ENCODE measurements at places on chromosomes 5 and 9.

DNA sequence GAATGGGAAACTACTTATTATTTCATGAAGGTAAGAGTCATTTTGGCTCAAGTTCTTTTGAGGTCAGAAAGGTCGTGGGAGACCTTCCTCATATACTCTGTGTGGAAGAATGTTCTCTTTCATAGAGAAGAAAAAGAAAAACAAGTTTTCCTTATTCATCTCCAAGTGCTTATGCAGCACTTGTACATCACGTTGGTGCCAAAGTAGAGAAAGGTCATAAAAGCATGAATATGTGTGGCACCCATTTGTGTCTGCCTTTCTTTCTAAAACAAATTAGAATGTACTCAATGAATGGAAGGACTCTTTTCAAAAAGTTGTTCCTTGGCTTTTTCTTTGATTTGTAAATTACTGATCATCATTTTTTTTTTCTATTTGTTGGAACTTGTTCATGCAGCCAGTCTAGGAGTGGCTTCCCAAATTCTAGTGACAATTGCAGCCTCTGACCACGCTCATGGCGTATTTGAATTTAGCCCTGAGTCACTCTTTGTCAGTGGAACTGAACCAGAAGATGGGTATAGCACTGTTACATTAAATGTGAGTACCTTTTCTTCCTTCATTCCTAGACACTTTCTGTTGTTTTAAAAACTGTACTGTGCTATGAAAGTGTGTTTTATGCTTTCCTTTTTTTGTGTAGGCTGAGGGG, 122.4 kb downstream of the ADGRV1 start:
- no peak for DNase-seq

DNA sequence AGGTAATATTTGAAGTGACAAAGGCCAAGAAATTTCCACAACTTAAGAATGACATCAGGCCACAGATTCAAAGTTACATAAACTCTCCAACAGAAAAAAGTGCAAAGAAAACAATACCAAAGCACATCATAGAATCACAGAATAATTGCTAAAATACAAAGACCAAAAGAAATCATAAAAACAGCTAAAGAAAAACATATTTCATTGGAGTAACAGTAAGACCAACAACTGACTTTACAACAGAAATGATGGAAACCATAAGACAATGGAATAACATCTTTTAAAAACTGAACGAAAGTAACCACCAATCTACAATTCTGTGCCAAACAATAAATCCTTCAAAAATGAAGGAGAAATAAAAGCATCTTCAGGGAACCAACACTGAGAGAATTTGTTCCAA, 38.3 kb downstream of the ZDHHC21 start:
- DNase-seq = no peak

- DNase-seq = no peak
Measured at GRCh38 chr5:172564883-172565282, 76.2 kb upstream of the NEURL1B start.

GRCh38 chr5:36360307-36360706, 58.6 kb upstream of the RANBP3L start:
- no peak for DNase-seq

- DNase-seq = no peak
Measured at GRCh38 chr9:98539954-98540353, 168.8 kb downstream of the GABBR2 start.

DNA sequence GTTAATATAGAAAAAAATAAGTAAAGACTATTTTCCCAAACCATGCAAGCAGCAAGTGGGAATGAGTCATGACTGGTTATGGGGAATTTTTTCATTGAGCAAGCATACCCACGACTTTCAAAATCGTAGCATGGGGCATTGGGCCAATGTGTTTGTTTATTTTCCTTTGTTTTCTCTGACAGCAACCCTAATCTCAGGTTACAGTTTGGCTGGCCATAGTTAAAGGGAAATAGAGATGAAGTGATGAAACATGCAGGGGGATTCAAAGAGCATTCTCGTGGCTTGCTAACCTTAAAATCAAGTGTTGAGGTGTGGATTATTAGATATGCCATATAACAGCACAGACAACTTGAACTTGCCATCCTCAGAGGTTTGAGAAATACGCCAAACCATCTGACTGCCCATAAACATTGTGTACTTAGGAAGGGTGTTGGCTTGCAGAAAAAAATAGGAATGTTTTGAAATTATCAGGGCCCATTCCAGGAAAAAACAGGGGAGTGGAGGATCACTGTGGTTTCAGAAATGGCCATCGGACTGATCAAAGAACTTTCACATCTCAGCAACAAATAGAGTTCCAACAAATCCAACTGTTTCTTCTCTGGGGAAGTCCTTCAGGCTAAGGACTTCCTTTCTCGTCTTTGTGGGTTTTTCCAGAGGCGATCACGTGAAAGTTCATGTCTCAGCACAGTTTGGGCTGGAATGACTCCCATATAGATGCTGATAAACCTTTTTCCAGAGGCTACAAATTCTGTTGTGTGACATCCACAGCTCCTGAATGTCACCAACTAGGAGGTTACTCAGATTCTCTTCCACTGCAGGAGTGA, 259.1 kb downstream of the SYK start:
- no peak for DNase-seq

DNA sequence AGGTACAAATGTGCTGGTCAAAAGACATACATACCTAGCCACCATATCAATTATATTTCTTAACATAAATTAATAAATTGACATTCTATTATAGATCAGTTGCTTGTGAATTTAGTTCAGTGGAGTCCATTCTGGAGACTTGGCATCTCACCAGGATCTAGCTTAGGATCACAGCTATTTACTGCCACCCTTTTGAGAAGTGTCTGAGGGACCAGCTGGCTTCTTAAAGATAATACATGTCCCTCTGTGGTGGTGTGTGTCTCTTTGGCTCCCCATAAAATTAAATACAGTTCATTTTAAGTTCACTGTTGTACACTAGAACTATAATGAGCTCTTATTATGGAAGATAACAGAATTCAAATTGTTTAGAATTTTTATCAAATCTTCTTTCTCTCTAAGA, 290.7 kb downstream of the PRELID2 start:
- DNase-seq = no peak

- no peak for DNase-seq
Measured at GRCh38 chr5:140225396-140225795, 50.4 kb downstream of the CYSTM1 start.

- no peak for DNase-seq
Measured at GRCh38 chr5:81010336-81011169, 50.4 kb downstream of the RASGRF2 start.

GRCh38 chr5:56631719-56632118, 183.6 kb upstream of the MAP3K1 start:
- no peak for DNase-seq

DNA sequence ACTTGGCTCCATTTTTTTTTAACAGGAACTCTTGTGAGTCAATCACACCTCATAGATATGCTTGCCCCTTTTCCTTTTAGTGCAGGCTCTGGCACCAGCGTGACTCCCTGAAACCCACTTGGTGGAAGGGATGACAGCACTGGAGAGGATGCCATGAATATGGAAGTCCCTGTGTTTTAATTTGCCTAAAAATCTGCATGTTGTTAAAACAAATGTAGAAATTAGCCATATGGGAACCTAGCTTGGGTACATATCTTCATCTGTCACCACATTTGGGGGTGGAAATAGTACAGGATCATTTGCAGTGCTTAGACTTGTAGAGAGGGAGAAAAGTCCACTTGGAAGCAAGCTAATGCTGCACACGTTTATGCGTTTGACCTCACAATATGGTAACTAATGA, 179.0 kb downstream of the EBF1 start:
- DNase-seq = peak; percentile 86

DNA sequence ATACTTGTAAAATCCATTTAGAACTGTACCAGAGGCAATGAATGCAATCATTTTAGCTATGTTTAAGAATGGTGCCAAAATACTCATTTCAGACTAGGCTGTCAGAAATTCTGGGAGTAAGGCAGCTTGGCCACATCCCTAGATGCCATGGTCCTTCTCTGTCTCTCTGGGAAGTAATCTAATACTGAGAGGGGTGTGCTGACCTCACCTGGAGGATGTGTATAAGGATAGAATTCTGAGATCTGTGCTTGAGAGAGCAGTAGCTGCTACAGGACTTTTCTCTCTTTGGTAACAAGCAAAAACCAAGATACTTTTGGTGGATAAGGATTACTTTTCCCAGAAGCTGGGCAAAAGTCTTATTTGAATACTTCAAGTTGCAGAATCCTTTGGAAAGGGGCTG, 68.1 kb upstream of the MRPS30 start:
- DNase-seq = no peak

DNA sequence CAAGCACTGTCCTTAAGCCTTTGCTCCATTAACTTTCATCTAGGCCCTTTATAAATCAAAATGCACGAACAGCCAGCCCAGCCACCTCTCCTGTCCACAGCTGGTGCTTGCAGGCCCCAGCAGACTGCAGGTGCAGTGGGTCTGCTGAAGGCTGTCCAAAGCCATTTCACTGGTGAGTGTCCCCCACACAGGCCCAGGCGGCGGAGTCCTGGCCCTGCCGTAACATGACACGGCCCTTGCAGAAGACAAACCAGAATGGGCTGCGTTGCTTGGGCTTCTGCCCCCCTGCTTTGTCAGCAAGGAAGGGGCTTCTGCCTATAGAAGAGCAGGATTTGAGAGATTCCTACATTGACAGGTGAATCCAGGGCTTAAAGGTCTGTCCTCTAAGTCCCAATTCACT, 188.6 kb downstream of the NR3C1 start:
- no peak for DNase-seq

DNA sequence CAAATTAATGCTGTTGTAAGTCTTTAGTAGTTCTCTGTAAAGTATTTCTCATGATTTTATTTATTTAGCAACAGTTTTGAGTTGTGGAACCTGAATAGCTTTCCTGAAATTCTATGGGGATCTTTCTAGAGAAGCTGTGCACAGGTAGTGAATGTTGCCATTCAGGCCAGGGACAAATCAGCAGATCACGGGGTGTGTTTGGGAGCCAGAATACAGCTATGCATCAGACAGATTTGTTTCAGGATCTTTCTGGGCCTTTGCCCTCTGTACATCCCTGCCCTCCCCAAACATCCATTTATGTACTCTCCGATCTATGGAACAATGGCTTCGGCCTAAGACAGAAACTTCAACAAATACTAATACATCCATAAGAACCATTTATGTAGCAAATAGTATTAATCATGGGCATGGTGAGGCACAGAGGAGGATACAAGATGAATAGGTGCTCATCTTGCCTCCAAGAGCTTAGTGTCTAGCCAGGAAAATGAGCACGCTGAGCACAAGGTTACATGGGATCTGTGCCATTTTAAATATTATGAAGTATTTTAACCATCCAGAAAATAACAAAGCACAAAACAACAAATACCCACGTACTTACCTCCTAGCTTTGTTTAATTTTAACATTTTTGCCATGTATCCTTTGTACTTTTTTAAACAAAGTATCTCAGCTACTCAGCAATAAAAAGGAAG, 13.1 kb downstream of the ARHGEF37 start:
- DNase-seq = no peak

DNA sequence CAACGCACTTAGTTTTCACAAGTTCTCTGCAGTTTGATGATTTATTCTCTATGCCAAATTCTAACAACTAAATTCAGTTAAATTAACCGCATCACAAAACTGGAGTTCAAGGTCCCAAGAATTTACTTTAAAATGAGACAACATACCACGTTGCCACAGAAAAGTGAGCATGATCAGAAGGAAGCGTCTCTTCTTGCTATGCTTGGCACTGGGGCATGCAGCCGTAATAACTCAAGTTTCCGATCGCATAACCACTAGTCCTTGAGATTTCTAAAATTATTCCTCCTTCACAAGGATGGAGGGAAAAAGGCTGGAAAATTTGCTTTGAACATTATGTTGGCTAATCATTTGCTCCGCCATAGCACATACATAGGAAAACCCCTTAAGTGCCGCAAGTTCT, 13.9 kb downstream of the NFIB start:
- no peak for DNase-seq

DNA sequence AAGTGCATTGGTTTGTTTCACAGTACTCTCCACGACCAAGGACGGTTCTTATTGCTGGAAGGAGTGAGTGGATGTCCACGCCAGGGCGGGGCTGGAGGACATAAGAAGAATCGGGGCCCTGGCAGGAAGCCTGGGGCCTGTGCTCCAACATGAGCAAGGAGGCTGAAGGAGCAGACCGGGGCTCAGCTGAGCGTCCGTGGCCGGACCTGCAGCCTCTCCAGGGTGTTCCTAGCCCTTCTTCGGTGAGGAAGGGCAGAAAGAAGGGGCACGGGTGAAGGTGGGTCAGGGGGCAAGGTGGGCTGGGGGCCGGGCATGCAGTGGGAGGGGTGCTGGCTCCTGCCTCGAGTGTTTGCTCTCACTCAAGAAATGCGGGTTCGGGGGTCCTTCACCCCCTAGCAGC, 18.1 kb downstream of the FAM78A start:
- no peak for DNase-seq

GRCh38 chr9:96651626-96652025, 3.5 kb downstream of the PRXL2C start:
- DNase-seq = no peak

- DNase-seq = no peak
Measured at GRCh38 chr5:138543730-138544104, 681 bp upstream of the ETF1 start.

DNA sequence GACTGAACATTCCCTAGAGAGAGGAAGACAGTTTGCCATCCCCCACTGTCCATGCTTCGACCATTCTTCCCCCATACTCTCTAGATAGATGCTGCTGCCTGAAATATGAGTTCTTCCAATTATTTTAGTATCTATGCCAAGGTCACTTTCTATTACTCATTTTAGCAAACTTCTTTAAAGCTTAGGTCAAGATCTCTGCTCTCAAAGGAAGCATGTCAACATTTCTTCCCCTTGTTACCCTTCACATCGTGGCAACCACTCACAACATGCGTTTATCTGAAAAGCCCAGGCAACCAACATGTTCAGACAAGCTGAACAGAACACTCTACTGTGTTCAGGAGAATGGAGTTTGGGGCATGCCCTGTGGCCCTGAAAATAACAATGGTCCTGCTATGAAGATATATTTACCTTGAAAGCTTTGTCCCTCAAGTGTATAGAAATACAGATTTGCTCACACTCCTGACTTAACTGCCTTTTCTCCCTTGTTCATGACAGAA, 138.4 kb upstream of the KIF2A start:
- no peak for DNase-seq

All from NCI-H526 treated with DMSO at 0.1 percent for 48 hours (cell line).